ENCODE measurements at places on chromosomes 5 and 9.

DNA sequence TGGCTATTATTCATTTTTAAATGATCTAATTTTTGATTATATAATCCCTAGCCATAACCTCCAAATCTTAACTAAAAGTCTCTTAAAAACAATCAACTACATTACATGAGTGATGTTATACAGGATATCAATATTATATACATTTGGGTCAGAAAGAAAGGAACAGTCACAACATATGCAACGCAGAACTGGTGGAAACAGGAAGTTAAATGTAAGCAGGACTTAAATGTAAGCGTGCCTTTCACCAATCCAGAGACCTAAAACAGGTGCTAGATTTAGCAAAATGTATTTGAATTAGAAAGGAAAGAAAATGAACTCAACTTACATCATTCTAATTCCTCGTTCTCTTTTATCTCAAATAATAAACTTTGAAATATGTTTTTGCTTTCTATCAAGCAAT is 738.5 kb downstream of the PTPRD start:
- DNase-seq: no peak

DNA sequence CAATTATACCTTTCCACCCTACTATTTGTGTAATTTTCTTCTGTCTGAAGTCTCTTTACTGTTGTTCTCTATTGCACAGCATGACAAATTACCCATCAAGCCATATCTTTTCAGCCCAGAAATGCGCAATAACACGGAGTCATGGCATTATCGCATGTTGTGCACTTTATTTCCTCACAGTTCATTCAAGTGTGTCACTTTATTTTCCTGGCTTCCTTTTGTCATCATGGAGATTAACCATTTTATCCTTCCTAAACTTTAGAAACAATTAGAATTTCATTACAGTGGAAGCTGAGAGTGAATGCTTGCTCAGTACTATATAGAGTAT is 41.3 kb upstream of the MEF2C start:
- DNase-seq: peak; percentile 96

GRCh38 chr5:95152535-95152934 is 132.4 kb downstream of the MCTP1 start:
- no peak for DNase-seq

DNA sequence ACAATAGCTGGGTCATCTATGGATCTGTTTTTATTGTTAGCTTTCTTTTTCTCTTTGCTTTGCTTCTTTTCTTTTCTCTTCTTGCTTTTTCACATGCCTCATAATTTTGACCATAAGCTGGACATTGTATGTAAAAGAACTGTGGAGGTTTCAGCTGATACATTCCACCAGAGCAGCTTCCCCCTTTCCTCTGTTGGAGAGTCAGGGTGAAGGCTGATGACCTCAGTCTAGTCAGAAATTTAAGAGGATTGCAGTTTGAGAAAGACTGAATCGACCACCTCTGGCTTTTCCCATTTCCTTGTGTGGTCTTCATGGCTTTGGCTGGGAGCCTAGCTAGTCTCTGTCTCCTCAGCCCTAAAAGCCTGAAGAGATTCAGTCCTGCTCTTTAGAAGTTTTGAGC is 42.0 kb downstream of the KCNIP1 start:
- no peak for DNase-seq

- DNase-seq: no peak
Observed at GRCh38 chr9:70060883-70061507, 17.3 kb downstream of the MAMDC2 start.

- no peak for DNase-seq
Observed at GRCh38 chr9:87327575-87328125, 170.0 kb upstream of the DAPK1 start.

GRCh38 chr9:89358985-89359384 is 40.7 kb downstream of the SECISBP2 start:
- DNase-seq: no peak

- no peak for DNase-seq
Observed at GRCh38 chr5:40826489-40827187, 8.4 kb downstream of the RPL37 start.

- no peak for DNase-seq
Observed at GRCh38 chr9:134188386-134189144, 24.2 kb upstream of the RNU6ATAC start.

GRCh38 chr9:79630521-79631403 is 59.0 kb downstream of the TLE4 start:
- no peak for DNase-seq

DNA sequence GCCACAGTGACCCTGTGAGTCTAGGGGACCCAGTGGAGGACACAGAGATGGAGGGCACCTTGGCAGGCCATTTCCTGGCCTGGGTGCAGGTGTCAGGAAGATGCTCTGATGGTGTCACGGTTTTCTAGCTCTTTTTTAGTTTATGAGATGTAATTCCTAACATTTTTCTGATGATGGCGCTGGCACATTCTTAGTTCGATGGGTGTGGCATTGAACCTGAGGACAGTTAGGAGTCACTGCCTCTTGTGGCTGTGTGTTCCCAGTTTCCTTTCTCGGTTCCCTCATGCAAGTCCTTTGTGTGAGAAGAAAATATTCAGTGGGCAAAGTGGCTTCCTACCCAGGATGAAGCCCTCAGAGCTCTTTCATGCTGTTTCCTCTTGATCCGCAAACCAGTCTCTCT is 129.4 kb upstream of the ICE1 start:
- no peak for DNase-seq

GRCh38 chr5:146112476-146112875 is 7.1 kb upstream of the PLAC8L1 start:
- no peak for DNase-seq

Measured in NCI-H2227 treated with DMSO at 0.1 percent for 48 hours (cell line).